SW 1271 (cell line): ENCODE measurements at places on chromosomes 16 and 17.

DNA sequence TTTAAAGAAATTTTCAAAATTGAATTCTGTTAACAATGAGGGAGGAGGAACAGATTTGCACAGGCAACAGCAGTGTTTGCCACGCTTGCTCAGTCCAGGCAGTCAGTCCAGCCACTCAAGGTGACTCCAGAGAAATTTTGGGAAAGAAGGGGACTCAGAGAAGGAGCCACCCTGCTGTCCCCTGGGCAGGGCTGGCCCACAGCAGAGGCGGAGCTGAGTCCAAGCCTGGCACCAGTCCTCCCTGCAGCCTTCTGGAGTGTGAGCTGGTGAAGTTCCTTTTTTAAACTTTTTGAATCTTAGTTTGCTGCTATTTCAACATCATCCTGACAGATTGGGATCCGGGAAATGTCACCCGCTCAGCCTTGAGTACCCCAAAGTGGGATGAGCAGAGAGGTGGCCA, 14.5 kb upstream of the SLC47A2 start:
- DNase-seq, result no peak

- no peak for DNase-seq
These were observed 42.2 kb downstream of the RPH3AL start for GRCh38 chr17:310111-311010.

- DNase-seq, result no peak
These were observed 399.7 kb upstream of the RBFOX1 start for GRCh38 chr16:6932871-6933385.

- DNase-seq, result no peak
These were observed 9.8 kb downstream of the ASPSCR1 start for GRCh38 chr17:81987161-81987770.

DNA sequence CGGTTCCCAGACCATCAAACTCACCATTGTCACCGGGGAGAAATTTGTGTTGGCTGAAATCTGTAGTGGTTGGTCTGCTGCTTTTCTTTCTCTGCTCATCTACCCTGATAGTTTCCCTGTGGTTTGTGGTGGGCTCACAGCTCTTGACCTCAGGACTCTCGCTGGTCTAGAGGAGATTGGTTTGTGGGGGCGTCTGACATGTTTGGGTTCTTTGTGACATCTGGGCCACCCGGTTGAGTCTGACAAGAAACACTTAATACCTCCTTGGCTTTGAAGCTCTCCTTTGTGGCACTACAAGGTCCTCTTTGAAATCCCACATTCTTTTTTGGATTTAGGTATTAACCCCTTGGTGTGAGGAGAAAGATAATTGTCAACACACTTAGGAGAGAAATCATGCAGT, 662.0 kb downstream of the WWOX start:
- no peak for DNase-seq

DNA sequence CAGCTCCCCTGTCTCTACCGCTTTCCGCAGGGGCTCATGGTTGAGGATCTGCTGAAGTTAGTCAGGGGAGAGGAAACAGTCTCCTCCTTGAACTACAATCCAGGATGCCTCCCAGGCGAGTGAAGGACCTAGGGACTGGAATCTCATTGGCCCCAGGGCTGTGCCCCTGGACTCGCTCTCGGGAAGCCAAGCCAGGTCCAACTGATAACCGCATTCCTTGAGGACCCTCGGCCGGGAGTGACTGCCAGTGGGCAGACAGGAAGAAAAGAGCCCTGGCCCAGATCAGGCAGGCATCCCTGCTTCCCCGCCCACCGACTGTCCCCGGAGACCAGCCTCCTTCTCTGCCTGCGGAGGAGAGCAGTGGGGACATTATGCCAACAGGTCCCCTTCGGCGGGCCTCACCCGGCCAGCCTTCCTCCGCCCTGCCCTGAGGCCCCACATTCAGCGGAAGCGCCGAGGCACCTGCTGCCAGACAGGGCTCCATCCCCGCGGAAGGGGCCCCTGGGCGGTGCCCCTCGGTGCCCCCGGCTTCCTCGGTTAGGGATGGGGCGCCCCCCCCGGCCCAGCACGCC, 776 bp downstream of the LRRC75A start:
- DNase-seq, result no peak

- no peak for DNase-seq
These were observed 7.8 kb upstream of the SSTR2 start for GRCh38 chr17:73156887-73157520.

GRCh38 chr17:45294506-45294905, 22.3 kb downstream of the MAP3K14 start:
- no peak for DNase-seq

- DNase-seq, result no peak
These were observed 4.7 kb downstream of the HOXB2 start for GRCh38 chr17:48540213-48540612.

DNA sequence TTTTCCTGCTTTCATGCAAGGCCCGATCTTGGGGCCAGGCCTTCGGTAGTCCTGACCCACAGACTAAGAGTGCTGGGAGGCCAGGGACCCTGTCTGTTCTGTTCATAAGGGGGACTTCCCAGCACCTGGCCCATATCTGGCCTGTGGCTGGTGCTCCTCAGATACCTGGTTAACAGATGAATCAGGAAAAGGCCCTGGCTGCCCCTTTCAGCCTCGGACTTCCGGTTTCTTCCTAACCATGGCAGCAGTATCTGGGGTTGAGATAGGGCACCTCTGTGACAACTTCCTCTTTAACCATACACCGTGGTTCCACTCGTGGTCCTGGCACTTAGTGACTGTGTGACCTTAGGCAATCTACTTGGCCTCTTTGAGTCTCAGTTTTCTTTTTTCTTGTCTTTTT, 18.4 kb downstream of the PLCG2 start:
- DNase-seq, result no peak

DNA sequence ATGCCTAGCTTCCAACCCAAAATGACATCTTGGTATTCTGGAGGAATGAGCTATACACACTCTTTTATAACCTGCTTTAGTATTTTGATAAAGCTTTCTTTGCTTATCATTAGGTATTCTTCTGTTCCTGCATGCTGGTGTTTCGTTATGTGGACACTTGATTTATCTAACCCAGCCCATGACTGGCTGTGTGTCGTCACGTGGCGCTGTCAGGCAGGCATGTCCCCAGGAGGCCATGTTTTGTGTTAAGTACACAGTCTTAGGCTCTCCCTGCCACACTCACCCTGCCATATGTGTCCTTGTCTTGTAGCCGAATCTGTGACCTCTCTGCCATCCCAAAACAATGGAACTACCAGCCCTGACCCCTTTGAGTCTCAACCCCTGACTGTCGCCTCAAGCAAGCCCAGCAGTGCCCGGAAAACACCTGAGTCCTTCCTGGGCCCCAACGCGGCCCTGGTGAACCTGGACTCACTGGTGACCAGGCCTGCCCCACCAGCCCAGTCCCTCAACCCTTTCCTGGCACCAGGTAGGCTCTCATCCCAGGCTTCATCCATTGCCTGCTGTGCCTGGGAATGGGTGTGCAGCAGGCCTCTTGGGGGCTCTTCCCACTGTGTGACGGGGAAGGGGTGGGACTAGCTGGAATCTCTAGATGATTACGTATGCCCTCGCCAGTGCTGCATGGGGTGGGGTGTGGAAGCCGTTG, 30.8 kb downstream of the B9D1 start:
- no peak for DNase-seq
